Stimulated activated CD4-positive, alpha-beta T cell treated with anti-CD3 and anti-CD28 coated beads, Interleukin-1b, Interleukin-23, amount 100 ng/mL, for 48 hours (primary cell): ENCODE measurements at places on chromosomes 2 and 18.
A peak's percentile ranks its signal among the peaks of the same experiment; 100 is the strongest.

DNA sequence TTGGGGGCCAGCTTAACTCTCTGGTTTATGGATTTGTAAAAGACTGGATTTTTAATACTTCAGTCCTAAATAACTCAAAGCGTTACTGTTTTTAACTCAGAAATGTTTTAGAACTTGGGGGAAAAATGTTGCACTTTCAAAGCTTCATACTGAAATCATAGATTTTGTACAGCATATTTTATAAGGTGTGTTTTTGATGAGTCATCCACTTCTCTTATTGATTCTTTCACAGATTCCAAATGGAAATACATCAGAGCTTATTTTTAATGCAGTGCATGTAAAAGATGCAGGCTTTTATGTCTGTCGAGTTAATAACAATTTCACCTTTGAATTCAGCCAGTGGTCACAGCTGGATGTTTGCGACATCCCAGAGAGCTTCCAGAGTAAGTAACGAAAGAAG is 28.9 kb downstream of the MALT1 start:
- DNase-seq, result no peak

DNA sequence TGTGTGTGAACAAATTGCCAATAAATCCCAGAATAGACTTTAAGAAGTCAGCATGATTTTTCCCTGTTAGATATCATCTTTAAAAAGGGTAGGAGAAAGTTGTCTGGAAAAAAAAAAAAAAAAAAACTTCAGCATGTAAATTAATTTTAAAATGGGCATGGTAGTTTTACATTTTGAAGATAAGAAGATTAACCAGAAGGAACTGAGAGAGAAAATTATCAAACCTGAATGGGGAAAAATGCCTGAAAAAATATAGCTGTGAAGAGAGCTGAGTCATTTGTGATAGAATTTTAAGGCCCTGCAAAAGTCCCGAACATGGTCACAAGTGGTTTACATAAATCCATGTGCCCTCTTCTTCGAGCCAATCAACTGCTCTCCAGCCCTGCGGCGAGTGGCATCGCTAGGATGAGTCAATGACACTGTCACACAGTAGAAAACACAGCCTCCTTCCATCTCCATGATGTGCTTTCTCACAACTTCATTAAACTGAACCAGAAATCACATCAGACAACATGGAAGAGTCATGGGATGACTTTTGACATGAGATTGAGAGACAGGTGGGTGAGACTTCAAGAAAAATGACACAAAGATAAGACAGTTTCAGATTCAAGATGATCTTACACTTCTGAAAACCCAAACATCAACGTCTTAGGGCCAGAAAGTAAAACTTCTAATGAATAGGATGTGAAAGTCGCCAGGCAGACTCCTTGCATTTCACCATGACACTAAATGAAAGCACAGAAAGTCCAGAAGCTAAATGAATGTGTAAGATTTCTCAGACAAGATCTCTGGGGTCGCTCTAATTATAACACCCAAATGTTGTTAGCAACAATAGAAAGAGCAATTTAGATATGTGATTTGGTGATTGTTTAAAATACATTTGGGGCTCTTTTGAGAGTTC is 273.0 kb upstream of the ID2 start:
- DNase-seq, result peak; percentile 89

- no peak for DNase-seq
These were observed 27.1 kb upstream of the ZC3H15 start for GRCh38 chr2:186459009-186459408.

DNA sequence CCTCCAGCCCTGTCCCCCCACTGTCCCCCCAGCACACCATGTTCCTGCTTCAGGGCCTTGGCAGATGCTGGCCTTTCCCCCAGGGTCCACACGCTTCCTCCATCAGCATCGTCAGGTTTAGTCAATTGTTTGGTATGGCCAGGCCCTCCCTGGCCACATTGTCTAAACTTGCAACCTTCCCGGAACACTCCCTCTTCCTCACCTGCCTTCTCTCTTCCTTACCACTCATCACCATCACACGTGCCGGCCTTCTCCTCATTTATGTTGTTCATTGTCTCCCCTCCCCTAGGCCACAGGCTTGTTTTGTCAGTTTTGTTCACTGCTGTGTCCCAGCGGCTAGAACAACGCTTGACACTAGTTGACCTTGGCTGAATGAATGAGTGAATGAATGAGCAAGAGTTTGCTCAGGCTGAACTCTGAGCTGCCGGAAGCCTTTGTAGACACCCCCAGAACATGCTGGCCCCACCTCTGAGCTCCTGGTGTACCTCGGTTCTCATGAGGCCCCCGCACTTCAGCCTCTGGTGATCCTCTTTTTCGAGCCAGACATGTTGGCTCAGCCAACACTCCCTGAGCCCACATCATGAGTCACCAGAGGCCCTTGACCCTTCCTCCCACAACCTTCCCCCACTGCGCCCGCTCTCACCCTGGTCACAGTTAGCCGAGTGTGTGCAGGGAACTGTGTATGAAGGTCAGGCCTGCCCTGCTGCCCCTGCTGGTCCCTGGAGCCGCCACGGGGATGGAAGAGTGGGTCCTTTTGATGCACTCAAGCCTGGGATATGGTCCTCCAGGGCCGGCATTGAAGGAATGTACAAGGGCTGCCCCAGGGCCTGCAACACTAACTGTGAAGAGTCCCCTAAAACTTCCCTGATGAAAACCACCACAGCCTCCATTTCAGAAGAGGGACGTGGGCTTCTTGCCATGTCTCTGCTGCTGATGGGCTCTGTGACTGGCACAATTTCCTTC is 57.5 kb downstream of the HS1BP3 start:
- DNase-seq, result no peak

DNA sequence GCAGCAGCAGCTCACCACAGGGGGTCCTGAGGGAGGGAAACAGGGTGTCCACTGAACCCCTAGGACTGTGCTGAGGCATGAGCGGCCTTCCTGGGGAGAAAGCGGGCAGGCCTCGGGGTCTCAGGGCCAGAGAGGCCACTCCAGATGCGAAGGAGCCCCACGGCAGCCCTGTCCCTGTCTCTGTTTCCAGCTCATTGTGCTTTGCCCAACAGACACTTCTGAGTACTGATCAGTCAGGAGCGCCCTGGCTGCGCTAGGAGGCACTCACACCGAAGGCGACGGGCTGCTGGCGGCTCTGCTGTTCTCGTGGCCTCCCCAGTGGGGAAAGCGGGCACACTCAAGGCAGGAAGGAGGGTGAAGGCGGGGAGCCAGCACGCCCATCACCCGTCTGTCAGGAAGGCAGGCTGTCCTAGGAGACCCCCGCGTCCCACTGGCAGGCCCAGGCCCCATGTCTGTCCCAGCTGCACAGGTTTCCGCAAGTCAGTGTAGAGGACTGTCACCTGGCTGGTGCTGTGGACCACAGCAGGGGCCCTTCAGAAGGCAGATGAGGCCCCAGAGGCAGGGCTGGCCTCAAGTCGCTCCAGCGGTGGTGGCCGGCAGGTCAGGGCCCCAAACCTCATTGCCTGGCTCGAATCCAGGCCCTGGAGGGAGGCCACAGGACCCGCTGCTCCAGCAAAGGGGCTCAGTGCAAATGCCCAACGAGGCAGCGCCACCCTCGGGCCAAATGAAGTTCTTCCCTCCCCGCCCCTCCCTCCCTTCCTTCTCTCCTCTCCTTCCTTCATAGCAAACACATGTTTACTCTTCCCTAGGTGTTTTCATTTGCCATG is 6.8 kb downstream of the ESPNL start:
- no peak for DNase-seq

DNA sequence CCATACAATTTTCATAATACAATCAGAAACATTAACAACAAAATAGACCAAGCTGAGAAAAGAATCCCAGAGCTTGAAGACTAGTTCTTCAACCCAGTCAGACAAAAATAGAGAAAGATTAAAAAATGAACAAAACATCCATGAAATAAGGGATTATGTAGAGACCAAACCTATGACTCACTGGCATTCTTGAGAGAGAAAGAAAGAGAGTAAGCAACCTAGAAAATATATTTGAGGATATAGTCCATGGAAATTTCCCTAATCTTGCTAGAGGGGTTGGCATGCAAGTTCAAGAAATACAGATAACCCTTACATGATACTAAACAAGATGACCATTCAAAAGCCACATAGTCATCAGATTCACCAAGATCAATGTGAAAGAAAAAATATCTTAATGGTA is 281.7 kb downstream of the CCDC85A start:
- DNase-seq, result no peak

DNA sequence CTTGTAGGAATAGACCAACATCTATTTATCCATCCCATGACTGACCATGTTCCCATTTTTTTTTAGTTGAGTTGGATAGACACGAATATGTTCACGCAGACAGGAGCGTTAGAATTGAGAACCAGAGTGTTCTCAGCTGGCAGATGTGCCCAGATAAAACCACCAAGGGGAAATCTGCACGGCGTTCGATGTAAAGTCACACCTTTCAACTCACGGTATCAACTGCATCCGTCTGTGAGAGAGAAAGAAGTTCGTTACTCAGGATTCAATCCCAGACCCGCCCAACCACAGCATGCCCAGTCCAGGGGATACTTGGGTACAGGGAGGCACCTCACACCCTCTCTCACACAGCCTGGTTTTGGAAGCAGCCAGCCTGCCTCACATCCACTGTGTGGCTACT is 26.1 kb downstream of the MAL start:
- DNase-seq, result no peak

DNA sequence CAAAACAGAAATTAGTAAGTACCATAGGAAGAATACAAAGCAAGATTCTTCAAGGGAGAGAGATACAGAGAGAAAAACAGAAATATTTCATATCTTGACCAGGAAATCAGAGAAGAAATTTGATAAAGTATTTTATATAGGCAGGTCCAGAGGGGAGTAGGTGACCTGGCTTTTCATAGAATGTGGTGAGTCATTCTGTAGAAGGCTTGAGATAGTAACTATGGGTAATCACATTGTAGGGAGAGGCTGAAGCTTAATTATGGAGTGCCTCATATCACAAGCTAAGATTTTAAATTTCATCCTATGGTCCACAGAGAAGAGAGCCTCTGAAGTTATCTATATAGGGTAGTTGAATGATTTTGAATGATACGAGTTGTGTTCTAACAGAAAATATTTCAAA is 195.0 kb upstream of the CYRIA start:
- no peak for DNase-seq

GRCh38 chr2:34844629-34845028 is 1245.5 kb upstream of the FAM98A start:
- DNase-seq, result no peak
